Neural progenitor cell (in vitro differentiated cells): ENCODE measurements at places on chromosomes 5 and 9.

DNA sequence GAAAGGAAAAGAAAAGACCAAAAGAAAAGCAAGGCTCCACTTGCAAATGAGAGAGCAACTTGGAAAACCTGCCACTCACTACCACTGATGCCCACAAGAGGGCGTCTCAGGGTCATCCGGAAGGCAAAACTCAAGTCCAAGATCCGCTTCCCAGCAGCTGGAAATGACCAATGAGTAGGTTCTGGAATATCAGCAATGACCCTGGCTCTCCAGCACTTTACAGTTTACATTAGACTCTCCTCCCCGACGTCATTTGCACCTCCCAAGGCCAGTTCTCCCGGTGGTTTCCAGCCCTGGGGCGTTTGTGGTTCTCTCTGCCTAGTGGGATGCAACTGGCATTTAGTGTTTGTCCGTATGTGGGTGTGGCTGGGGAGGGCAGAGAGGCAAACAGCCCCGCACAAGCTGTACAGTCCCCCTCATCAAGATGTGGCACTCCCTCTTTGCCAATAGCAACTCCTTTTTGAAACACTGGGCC lies 193.8 kb upstream of the ZNF618 start:
- peak; percentile 66 for DNase-seq

GRCh38 chr9:5518171-5518936 lies 8.0 kb downstream of the PDCD1LG2 start:
- DNase-seq: no peak

GRCh38 chr5:147101659-147102369 lies 133.0 kb upstream of the STK32A start:
- DNase-seq: no peak

DNA sequence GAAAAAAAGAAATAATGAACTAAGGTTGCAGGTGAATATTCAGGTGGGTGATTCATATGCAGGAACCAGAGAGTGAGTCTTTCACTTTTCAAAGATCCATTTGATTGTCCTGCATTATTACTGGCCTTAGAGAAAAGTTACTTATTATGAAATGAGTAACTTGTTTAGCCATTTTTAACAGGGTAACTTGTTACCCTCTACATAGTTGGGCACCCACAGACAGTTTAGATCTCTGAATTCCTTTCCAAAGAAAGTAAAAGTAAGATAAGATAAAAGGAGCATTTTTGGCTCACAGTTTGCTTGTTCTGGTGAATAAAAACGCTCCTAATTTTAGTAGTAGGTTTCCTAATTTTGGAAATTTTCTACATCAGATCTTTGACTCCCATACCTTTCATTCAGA lies 54.1 kb upstream of the DAB2 start:
- DNase-seq: no peak

- DNase-seq: no peak
Observed at GRCh38 chr5:34009610-34010009, 1.8 kb upstream of the AMACR start.

- DNase-seq: no peak
Observed at GRCh38 chr5:88770276-88771257, 112.4 kb downstream of the MEF2C start.

GRCh38 chr9:18122171-18122570 lies 351.8 kb upstream of the ADAMTSL1 start:
- no peak for DNase-seq

DNA sequence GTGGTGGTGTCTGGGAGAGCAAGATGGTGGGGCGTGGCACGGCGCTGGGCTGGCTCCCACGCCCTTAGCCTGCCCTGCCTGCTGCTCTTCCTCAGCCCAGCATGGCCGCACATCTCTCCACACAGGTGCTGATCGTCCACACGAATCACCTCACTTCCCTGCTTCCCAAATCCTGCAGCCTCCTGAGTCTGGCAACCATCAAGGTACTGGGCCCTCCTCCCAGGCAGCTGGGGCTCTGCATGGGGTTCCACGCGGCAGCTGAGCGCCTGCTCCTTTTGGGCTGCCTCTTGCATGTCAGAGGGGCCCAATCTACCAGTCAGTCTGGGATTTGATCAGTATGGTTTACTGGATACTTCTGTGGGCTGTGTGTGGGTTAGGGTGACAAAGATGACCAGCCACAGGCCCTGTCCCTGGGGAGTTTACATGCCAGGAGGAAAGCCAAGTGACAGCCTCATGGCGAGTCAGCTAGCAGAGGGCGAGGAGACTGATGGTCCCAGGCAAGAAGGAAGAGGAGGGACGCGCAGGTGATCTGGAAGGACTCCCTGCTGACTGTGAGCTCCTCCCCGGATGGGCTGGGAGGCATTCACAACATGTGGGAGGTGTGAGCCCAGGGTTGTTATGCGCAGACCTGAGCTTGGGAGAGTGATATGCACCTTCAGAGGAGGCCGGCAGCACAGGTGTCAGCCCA lies 6.0 kb downstream of the LRSAM1 start:
- DNase-seq: no peak

GRCh38 chr5:151469386-151469785 lies 22.0 kb downstream of the SLC36A1 start:
- DNase-seq: no peak

DNA sequence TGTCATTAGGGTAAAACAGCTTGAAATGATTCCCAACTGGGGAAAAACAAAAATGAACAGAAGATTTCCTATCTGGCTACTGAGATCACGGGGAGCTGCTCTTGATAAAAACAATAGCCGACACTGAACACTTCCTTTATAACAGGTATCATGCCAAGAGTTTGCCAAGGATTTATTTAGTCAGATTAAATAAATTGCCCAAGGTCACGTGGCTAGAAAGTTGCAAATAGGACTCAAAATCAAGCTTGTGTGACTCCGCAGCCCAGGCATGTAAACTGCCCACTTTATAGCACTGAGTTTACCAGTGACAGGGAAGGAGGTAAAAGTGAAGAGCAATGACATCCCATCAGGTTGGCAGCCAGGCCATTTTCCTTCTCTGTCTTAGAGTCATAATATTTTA lies 120.7 kb upstream of the ZNF618 start:
- DNase-seq: no peak

DNA sequence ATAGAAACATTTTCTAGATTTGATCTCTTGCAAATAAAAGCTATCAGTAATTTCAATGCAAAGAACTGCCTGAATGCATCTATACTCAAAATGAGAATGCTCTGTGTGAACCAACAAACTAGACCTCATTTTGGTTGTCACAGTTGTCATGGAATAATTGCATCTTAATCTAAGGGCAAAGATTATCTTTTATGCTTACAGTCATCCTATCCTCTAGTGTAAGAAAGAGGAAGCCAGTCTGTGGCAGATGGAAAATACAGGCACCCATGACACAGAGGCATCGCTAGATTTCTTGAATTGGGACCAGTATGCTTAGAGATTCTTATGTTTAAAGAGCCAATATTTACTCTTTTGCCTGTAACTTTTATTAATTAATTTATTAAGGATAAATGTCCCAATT lies 95.0 kb downstream of the MACIR start:
- no peak for DNase-seq
